ENCODE measurements at places on chromosomes 13 and 19. TPM values are rescaled to one million over a fixed set of nuclear protein-coding genes. Genes with fewer than 3 reads are reported as not detected.
A peak's percentile ranks its signal among the peaks of the same experiment; 100 is the strongest.

Gene CBY2
- not detected for total RNA-seq

GRCh38 chr13:43942286-43942685 lies 62.6 kb downstream of the LACC1 start:
- DNase-seq: no peak

Gene ZNF256
- 3.2 TPM for total RNA-seq

Gene KIR2DL1
- not detected for total RNA-seq

Gene URAD
- total RNA-seq: not detected

- DNase-seq: peak; percentile 70
These were observed 21.8 kb downstream of the MRPS12 start for GRCh38 chr19:38952395-38953165.

DNA sequence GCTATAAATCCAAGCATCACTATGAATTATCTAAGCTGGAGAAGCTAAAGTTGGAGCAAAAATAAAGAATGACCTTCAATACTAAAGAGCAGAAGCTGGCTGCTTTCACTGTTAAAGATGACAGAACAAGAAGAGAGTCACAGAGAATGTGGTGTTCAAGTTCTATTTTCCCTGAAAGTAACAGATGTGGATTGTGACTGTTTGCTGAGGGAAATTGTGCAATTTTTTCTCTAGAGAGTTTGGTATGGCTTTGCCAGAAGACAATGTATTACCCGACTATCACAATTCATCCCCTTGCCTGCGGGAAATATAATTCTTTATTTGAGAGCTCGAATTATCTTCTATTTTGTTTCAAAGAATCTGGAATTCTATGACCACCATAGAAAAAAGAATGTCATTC lies 83.1 kb downstream of the TNFSF13B start:
- no peak for DNase-seq

DNA sequence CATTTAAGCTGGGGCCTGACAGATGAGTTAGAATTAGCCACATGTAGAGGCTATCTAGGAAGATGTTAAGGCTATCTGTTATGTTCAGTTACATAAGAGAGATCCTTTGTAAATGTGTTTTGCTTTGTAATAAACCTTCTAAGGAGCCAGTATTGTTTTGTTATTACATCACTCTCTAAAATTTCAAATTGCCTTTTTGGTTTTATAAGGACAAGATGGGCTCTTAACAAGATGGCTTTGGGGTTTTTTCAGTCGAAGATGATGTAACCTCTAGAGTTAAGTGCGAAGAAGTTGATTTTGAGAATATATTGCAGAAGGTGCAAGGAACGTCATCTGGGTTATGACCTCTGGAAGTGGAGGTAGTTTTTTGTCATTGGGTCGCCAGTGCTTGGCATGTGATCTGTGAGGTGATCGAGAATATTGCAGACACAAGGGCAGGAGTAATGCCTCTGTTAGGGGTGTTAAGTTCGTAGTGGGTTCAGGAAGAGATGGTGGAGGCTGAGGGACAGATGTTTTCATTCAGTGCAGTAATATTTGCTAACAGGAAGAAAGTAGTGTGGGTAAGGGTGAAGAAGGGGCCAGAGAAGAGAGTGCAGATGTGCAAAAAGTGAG lies 12.7 kb downstream of the LSM14A start:
- no peak for DNase-seq

GRCh38 chr13:96779691-96780090 lies 214.6 kb downstream of the OXGR1 start:
- no peak for DNase-seq
